GM13977 (cell line): ENCODE measurements at places on chromosomes 7 and 10.

DNA sequence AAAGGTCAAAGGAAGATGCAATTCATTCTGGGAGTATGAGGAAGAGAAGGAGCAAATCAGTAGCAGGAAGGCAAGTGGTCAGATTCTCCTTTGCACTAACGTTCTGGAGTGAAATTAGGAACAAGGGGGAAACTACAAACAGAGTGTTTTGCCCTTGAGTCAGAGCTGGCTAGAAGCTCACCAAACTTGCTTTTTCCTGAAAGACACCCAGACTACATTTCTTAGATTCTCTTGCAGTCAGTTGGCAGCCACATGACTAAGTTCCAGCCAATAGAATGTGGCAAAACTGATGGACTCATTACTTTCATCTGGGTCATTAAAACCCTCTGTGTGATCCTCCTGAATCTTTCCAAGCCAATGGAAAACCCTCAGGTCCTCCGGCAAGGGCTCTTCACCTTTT, 18.6 kb upstream of the DLX5 start:
- DNase-seq, result no peak

GRCh38 chr7:41323806-41324205, 379.1 kb downstream of the INHBA start:
- no peak for DNase-seq

DNA sequence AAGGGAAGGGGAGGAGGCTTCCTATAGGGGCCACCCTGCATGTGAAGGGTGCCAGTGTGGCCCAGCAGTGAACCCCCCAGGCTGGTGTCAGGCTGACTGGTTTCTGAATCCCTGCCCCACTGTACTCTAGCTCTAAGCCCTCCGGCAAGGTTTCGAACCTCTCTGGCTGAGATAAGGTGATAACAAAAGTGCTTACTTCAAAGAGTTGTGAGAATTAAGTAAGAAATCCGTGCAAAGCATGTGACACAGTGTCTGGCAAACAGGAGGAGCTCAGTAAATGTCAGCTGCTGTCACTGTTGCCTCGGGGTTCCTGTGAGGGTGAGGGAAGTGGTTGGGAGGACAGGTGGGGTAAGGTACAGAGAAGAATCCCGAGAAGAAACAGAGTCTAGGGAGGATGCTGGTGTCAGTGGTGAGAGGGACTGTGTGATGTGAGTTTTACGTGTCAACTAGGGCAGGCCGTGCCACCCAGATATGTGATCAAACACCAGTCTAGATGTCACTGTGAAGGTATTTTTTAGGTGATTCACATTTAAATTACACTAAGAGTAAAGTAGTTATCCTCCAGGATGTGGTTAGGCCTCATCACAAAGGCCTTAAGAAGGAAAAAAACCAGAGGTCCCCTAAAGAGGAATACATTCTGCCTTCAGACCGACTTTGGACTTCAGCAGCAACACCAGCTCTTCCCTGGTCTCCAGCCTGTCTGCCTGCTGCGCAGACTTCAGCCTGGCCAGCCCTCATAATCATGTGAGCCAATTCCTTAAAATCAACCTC, 64.4 kb downstream of the BPGM start:
- DNase-seq, result no peak

- no peak for DNase-seq
These were observed 612.9 kb downstream of the DNAJB6 start for GRCh38 chr7:157949711-157950110.

DNA sequence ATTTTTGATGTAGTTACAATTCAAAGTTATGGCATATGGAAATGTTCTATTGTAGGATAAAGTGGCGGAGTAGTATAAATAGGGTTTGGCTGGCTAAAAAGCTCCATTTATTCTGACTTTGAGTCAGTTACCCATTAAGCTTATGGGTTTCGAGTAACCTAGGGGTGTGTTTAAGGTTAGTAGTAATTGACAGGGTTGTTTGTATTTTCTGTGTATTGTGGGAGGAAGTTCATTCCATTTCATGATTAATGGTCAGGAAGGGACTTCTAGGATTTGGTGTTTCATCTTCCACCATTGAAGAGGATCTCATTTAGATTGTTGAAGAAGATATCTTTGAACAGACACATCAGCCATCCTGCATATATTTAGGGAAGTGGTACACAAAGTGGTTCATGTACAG, 75.0 kb downstream of the BICC1 start:
- DNase-seq, result no peak

GRCh38 chr7:138575897-138576428, 115.9 kb downstream of the TRIM24 start:
- DNase-seq, result no peak

- DNase-seq, result peak; percentile 20
These were observed 29.7 kb upstream of the GPAM start for GRCh38 chr10:112213098-112213823.

GRCh38 chr10:26790221-26790995, 70.3 kb downstream of the ABI1 start:
- DNase-seq, result no peak

GRCh38 chr10:11161096-11161495, 143.4 kb downstream of the CELF2 start:
- DNase-seq, result no peak

- DNase-seq, result peak; percentile 44
These were observed 81.3 kb upstream of the DKK1 start for GRCh38 chr10:52232561-52233350.

DNA sequence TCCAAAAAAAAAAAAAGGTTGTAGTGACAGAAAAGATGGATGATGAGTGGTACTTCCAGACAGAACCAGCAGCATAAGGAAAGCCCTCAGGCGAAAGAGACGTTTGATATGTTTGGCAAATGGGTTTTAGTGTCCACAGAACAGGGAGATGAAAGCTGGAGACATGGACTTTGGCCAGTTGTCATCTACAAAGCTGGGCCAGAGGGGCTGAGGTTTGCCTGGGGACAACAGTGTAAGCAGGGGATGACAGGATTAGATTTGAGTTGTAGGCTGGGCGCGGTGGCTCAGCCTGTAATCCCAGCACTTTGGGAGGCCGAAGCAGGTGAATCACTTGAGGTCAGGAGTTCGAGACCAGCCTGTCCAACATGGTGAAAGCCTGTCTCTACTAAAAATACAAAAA, 47.8 kb upstream of the ELN start:
- no peak for DNase-seq

DNA sequence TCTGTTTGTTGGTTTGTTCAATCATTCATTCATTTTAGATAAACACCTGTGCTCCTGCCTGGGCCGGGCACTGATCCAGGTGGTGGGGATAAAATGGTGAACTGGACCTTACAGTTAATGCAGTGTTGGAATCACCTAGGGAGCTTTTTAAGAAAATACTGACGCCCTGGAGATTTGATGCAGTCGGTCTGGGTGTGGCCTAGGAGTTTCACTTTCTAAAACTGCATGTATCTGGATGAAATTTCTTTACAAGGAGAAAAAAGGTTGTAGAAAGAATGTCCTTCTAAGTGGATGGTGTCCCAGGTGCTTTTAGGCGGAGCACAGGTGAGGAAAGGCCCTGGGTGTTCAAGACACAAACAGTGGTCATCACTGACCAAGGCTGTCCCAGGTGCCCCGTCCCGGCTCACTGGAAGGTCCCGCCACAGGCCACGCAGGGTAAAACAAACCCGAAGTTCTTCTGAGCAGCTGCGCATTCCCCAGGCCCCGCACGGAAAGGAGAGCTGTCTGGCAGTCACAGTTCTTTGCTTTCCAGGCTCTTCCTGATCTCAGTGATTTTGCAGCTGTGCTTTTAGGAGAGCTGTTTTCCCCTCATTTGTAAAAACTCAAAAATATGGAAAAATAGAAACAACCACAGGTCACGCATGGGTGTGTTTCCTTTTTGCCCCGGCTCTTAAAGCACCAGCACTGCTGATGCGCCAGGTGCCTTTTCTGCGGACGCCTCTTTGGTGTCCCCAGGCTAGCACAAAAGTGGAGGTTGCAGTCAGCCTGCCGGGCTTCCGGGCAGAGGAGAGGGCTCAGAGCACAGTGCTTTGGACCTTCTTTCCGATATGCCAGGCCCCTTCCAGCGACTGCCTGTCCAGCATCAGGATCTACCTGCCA, 161.9 kb downstream of the GRK5 start:
- peak; percentile 78 for DNase-seq

GRCh38 chr10:69636626-69637605, 6.9 kb downstream of the FAM241B start:
- no peak for DNase-seq

GRCh38 chr7:134545380-134545779, 3.5 kb upstream of the AKR1B15 start:
- DNase-seq, result no peak

GRCh38 chr7:107982042-107982840, 20.7 kb downstream of the LAMB1 start:
- DNase-seq, result no peak

GRCh38 chr7:39825401-39825980, 124.6 kb upstream of the CDK13 start:
- DNase-seq, result no peak
